ENCODE measurements at places on chromosomes 7 and 10.

DNA sequence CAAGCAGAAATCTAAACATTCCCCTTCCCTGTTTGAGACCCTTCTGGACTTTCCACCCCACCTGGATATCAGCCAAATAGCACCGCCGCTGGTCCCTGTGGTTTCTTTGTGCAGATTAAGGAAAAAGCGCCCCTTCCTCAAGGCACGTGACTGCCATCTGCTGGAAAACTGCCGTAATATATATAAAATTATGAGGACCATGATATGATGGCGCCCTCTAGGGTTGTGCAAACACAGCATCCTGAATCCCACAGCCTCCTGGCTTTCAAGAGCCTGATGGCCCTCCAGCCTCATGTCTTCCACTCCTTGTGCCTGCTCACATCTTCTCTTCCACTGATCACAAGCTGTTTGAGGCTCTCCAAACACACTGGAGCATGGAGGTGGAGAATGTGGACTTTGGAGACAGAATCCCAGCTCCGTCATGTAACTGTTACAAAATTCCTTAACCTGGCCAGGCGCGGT is 121.3 kb downstream of the MYL10 start:
- DNase-seq = peak; percentile 40

DNA sequence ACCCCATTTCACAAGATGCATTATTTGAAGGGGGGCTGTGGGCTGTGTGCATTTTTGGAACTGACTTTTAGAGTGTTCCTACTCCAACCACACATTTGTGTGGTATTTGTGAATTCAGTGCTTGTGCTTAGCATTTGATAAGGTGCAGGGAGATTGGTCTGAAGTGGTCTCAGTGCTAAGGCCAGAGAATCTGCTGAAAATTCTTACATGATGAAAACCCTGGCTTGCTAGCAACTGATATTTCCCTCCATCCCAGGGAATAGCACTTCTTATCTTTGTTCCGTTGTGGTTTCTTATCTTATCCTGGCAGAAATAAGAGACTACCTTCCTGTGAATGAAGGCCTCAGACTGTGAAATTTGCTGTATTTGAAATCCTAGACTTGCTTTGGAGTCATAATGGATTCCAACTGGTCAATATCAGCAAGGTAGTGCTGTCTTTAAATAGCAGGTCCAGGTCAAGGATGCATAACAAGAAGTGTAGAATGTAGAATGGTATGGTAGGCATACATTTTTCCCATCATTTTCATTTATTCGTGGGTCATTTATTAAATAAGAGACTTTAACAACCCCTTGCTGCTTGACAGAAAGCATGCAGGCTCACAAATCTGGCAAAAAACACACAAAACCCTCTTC is 986.9 kb downstream of the REEP3 start:
- no peak for DNase-seq

DNA sequence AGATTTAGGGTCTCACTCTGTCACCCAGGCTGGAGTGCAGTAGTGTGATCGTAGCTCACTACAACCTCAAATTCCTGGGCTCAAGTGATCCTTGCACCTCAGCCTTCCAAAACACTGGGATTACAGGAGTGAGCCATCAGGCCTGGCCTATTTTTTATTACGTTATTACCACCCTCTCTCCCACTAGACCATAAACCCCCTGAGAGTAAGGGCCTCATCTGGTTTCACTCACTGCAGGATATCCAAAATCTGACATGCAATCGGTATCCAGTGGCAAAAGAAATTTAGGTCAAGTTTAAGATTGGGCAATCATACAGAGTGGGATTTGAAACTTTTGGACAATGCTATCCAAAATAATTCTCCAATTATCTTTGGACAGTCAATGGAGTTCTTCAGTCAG is 117.0 kb upstream of the NEBL start:
- no peak for DNase-seq

- DNase-seq = no peak
These were observed 9.8 kb upstream of the SP8 start for GRCh38 chr7:20796500-20796899.

- DNase-seq = no peak
These were observed 179.4 kb upstream of the INHBA start for GRCh38 chr7:41882256-41882655.

DNA sequence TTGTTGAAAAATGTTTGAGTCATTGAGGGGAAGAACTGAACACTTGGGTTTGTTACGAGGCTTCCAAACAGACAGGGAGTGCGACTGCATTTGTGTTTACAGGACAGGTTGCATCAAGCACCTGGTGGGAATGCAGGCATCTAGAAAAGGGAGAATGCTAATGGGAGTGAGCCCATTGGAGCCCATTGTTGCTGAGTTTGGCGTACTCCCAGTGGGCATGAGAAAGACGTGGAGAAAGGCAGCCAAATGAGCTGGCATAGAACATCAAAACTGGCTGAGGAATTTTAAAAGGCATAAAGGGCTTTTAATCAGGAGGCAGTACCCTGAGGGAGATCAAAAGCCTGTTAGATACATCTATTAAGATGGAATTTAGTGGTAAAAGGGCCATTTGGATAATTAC is 171.6 kb upstream of the NPSR1 start:
- DNase-seq = peak; percentile 65

- no peak for DNase-seq
These were observed 34.9 kb downstream of the PRKAR2B start for GRCh38 chr7:107079212-107079940.

DNA sequence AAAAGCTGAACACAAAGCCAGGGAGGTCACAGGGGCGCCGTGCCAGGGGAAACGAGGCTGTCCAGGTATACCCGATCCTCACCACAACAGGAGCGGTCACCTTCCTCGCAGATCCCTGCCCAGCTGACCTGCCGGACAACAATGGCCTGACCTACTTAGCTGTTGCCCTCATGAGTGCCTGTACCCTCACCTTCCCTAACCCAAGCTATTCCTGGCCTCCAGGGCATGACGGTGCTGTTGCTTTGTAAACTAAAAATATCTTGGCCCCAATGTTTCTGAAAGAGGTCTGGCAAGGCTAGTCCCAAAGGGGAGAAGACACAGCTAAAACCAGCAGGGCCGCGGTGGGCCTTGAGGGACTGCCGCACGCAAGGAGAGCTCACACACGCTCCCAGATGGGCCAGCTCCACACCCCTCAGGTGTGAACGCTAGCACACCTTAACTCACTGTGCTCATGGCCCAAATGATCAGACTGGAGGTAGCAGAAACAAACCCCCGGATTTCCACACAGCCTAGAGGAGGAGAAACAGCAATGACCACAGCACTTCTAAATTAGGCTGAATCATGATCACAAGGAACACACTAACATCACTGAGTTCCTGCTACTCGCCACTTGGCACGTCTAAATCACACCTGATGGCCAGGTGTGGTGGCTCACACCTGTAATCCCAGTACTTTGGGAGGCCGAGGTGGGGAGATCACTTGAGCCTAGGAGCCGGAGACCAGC is 66.3 kb upstream of the CYTH3 start:
- no peak for DNase-seq

DNA sequence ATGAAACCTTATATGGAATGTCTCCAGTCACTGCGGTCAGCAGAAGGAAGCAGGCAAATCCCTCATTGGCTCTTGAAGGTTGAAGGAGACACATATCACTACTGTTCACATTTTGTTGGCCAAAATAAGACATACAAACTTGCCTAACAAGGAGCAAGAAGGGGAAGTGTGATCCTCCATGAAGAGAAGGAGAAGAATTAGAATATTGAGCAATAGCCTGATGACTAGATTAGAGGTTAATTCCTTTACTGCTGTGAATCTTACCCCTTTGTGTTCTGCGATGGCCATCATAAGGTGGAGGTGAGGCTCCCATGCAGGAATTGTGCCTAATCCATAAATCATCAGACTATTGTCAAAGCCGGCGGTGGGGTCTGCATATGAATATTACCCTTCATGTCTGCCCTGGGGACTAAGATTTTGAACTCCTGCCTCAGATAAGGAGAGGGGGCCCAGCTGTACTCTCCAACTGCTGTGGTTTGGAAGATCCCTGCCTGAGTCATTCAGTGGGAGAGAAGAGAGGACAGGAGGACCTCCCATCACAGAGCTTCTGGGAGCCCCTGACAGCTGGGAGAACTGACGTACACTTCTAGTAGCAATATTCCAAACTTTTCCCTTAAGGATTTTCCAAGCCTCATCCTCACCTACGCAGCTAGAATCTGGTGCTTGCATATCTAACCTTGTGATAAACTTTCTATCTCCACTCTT is 398.5 kb downstream of the REEP3 start:
- DNase-seq = no peak

DNA sequence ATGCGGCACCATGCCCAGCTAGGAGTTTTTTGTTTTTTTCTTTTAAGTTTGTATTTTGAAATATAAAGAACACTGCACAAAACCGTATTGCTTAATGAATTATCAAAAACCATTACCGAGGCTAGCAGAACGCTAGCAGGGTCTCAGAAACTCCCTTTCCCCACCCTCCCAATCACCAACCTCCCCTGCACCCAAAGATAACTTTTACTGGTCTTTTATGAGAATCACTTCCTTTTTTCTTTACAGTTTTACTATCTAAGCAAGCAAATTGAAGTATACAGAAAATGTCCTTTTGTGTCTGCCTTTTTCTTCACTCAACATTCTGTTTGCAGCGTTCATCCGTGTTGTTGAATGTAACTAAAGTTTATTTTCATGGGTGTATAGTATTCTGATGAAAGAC is 13.4 kb downstream of the HIP1 start:
- DNase-seq = no peak

DNA sequence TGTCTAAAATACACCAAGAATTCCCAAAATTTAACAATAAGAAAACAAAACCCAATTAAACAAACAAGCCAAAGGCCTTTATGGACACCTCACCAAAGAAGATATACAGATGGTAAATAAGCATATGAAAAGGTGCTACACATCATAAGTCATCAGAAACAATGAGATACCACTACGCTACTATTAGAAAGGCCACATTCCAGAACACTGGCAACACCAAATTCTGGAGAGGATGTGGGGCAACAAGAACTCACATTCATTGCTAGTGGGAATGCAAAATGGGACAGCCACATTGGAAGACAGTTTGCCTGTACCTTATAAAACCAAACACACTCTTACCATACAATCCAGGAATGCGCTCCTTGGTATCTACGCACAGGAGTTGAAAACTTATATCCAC is 291.4 kb downstream of the TNS3 start:
- no peak for DNase-seq

DNA sequence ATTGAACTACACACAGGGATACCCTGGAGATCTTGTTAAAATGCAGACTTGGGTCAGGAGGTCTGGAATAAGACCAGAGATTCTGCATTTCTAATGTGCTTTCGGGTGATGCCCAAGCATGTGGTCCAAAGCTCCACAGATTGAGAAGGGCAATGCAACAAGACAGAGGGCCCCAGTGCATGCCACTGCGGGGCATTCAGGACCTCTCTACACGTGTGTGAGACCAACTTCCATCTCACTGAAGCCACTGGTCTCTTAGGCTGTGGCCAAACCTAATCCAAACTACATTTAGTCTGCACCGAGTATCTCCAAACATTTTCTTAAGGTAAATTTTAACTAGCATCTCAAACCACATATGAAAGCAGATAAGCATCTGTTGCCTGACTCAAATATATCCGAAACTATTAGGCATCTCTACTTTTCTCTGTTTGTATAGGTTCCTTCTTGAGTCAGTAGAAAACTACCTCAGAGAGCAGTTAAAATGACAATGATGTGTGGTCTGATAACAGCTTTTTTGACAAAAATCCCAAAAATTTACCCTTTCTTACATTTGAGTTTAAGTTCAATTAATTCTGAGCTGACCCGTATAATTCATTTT is 107.5 kb downstream of the ELMO1 start:
- DNase-seq = no peak

GRCh38 chr7:73625276-73625675 is 954 bp upstream of the MLXIPL start:
- DNase-seq = no peak

GRCh38 chr7:147245274-147245673 is 1128.7 kb downstream of the CNTNAP2 start:
- peak; percentile 20 for DNase-seq

- DNase-seq = no peak
These were observed 77.0 kb downstream of the ADCYAP1R1 start for GRCh38 chr7:31129067-31129466.

DNA sequence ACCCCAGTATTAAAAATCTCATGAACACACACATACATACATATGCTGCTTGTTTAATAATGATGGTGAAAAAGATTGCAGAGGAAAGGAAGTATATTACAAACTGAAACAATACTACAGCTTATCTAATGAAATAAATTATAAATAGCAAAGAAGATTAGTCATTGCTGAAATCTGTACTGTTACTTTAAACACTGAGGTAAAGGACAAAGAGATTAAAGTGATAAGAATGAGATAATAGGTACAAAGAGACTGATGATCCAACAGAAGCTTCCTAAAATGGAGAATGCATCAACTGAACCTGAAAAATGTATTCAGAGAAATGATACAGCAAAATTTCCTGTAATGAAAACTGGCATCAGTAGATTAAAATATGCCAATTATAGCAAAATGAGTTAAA is 91.5 kb upstream of the KCND2 start:
- DNase-seq = no peak

DNA sequence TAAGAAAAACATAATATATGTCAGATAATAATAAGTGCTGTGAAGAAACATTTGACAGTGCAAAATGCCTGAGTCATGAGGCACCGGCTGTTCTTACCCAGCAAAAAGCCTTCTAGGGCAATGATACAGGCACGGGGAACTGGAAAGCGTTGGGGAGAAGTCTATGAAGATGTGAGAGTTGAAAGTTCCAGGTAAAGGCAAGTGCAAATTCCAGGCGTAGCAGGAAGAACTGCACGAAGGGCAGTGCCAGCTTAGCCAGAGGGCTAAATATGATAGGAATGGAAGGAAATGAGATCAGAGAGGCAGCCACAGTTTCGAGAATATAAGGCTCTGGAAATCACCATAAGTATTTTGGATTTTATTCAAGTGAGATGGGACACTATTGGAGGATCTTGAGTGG is 87.0 kb downstream of the IPMK start:
- no peak for DNase-seq

- no peak for DNase-seq
These were observed 85.3 kb downstream of the HECTD2 start for GRCh38 chr10:91495402-91495801.

DNA sequence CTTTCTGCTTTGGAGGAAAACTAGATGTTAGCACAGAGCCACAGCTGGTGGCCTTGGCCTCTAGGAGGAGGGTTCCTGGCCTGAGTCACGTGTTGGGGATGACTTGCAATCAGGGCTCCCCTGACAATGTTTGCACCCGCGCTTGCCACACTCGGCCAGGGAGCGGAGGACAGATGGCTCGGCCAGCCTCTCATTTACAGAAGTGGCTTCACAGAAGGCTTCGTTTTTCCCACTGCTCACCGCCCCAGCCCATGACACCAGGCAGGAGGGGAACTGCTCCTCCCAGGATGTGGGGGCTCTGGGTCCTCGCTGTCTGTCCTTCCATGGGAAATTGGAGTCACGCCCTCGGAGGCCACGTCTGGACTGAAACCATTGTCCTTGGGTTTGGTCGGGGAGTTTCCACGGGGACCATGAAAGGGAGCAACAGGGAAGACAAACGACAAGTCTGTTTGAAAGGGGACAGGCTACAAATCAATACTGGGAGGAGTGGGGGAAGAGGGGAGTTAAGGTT is 49.6 kb upstream of the UBE3C start:
- DNase-seq = no peak
